ENCODE measurements at places on chromosomes 16 and 17.

DNA sequence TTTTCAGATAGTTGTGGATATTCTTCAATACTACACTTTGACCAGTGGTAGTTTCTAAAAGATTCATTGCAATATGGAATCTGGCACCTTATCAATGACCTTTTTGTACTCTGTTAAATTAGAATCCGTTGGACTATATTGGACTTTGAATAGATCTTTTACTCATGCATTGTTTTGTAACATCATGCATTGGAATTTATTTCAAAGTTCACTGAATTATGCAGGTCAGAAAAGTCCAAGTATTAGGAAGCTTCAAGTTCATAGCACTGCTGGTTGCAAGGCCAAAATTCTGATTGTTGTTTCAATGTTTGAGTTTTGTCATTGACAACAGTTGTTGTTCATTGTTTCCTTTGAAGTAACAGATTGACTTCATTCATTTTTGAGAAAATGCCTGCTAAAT is 7.9 kb upstream of the DHRS11 start:
- no peak for DNase-seq

- DNase-seq = no peak
Observed at GRCh38 chr16:31880322-31880979, 6.8 kb downstream of the ZNF267 start.

DNA sequence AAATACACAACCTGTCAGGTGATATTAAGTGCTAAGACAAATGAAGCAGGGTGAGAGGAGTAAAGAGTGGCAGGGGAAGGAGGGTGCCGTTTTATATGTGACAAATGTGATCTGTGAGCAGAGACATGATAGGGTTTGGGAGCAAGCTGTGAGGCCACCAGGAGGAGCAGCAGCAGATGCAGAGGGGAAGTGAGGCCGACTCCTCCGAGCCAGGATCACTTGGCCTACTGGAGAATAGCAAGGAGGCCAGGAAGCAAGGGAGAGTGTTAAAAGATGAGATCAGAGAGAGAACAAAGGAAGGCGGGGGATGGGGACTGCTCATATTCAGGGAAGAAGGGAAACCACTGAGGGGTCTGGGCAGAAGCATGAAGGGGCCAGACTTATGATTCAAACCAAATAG is 129.4 kb downstream of the TANGO6 start:
- DNase-seq = no peak

GRCh38 chr16:80804056-80804525 is 307 bp downstream of the CDYL2 start:
- DNase-seq = no peak

DNA sequence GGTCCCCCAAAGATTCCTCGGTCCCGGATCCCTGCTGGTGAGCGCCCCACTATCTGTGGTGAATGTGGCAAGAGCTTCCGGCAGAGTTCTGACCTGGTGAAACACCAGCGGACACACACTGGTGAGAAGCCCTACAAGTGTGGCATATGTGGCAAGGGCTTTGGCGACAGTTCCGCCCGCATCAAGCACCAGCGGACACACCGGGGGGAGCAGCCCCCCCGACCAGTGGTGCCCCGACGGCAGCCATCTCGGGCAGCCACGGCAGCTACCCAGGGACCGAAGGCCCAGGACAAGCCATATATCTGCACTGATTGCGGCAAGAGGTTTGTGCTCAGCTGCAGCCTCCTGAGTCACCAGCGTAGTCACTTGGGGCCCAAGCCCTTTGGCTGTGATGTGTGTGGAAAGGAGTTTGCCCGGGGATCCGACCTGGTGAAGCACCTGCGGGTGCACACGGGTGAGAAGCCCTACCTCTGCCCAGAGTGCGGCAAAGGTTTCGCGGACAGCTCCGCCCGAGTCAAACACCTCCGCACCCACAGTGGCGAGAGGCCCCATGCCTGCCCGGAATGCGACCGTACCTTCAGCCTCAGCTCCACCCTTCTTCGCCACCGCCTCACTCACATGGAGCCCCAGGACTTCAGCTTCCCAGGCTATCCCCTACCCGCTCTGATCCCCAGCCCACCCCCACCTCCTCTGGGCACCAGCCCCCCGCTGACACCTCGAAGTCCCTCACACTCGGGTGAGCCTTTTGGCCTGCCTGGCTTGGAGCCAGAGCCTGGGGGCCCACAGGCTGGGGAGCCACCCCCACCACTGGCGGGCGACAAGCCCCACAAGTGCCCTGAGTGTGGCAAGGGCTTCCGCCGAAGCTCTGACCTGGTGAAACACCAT is 2.8 kb downstream of the ZNF48 start:
- DNase-seq = no peak

Data from nucleus accumbens (tissue), 56 donors.